Stimulated activated CD8-positive, alpha-beta memory T cell treated with anti-CD3 and anti-CD28 coated beads, Interleukin-15, amount 100 ng/mL, for 1 hour (primary cell): ENCODE measurements at places on chromosomes 16 and 17.
A peak's percentile ranks its signal among the peaks of the same experiment; 100 is the strongest.

GRCh38 chr17:77247609-77248008, 106.8 kb downstream of the SEC14L1 start:
- DNase-seq = no peak

DNA sequence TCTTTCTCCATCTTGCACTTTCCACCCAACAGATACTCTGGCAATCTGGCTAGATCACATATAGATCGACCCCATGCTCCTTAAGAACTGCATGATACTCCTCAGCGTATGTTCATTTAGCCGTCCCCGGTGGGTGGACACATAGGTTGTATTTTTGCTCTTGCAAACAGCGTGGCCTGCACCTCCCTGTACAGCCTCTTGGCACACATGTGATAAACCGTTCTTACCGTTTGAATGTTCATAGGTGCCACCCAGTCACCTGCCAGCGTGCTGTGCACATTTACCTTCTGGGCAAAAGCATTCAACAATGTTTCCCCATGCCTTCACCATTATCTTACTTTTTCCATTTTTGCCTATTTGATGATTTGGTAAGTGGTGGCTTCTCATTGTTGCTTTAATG, 6.2 kb downstream of the TNP2 start:
- DNase-seq = no peak

DNA sequence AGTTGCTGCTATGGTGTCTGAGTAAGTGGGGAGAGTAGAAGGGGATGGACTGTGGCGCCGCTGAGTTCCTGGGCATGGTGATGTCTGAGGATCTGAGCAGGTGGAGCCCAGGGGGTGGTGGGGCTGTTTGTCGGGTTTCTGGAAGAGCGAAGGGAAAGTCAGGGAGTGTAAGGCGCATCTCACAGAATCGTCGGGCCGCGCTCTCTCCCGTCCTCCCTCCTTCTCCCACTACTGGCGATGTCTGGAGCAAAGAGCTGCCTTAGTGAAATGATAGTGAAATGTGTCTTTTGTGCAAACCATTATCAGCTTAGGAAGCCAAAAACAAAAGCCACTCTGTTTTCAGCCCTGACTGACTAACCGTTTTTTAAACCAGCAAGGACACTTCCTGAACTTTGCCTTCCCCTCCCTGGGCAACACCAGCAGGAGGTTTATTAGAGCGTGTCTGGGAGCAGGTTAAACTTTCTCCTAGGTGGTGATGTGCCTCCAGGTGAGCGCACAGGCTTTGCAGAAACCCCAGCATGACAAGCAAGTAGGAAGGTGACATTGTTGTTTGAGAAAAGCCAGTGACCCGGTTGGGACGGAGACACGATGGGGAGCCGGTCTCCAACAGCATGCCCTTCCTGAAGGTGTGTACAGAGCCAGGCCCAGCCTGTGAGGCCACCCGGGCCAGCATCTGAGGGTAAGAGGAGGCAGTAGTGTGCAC, 49.1 kb downstream of the RAB11FIP3 start:
- DNase-seq = no peak

- no peak for DNase-seq
These were observed 28.0 kb downstream of the ZCCHC14 start for GRCh38 chr16:87464691-87465300.

- no peak for DNase-seq
These were observed 29.6 kb downstream of the SGSM2 start for GRCh38 chr17:2366747-2367494.

- DNase-seq = no peak
These were observed 56.2 kb upstream of the CACNG5 start for GRCh38 chr17:66778531-66779236.

DNA sequence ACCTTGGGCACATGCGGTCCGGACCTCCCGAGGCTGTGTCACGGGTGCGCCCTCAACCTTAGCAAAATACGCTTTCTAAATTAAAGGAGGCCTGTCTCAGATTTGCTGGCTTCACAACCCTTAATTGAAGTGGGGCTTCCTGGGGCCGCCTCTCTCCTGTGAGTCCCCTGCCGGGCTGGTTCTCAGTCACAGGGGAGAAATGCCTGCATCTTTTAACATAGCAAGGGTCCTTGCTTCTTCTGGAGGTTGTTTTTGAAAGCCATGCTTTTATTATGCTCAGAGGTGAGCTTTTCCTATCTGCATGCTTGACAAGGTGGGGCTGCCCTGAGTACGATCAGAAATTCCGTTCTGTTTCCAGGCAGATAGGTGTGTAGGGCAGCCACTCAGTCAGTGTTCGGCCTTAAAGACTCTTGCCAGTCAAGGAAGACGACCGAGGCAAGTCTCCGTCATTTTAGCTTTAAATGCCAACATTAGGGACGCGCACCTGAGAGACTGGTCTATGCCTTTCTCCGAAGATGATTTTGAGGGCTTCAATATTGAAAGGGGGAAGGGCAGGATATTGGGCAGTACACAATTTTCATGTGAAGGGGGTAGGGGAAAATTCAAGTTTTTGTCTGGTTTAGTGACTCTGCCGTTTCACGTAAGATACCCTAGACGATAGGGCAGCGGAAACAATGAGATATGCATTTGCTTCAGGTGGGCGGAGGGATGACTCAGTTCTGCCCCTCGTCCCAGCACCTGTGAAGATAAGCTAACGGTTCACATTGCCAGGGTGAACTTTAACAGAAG, 5.5 kb upstream of the SLC7A5 start:
- DNase-seq = peak; percentile 51

GRCh38 chr17:61394630-61395408, 4.8 kb upstream of the TBX2 start:
- no peak for DNase-seq

GRCh38 chr17:20241855-20242254, 225.5 kb downstream of the LGALS9B start:
- DNase-seq = no peak
